ENCODE measurements at places on chromosomes 11 and 22.

GRCh38 chr11:5815534-5815933 lies 6.8 kb downstream of the OR52N2 start:
- DNase-seq: no peak

DNA sequence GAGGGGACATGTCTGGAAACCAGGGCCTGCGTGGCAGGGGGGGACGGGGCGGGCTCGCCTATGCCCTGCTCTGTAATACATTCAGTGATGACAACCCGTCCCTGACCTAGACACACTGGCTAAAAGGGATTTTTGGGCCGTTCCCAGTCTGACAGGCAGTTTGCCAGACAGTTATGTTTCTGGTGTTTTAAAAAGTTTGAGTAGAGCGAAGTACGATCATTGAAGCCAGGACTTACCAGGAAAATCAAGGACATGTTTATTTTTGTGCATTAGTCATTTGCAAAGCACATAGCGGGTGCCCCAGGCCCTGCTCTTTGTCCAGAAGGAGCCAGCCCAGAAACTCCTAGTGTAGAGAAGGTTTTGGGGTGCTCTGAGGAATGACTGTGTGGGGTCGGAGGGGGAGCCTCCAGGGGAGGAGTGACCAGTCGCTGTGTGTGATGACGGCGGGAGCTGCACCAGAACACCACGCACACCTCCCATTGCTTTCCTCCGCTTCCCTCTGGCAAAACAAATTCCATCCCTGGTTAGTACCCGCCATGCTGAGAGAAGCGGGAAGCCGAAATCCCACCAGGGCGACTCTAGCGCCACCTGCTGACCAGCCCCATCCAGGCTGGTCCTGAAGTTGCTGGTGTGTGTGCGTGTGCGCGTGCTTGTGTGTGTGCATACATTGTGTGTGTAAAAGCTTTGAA lies 50.8 kb downstream of the FBLN1 start:
- DNase-seq: peak; percentile 18

DNA sequence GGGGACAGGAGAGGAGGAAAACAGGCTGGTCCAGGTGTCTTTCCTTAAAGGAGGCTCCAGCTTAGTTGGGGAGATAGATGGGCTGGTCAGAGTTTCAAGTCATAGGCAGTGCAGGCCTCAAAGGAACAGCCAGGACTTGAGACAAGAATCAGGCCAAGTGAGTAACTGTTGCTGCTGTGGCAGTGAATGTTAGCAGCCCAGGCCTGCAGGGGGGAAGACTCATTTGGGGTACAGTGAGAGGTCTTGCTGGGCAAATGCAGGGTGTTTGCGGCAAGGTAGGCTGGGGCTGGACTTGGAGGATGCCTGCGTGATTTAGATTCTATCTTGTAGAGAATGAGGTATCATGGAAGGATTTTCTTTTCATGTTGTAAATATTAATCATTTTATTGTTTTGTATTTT lies 24.1 kb downstream of the PTPRJ start:
- DNase-seq: no peak

DNA sequence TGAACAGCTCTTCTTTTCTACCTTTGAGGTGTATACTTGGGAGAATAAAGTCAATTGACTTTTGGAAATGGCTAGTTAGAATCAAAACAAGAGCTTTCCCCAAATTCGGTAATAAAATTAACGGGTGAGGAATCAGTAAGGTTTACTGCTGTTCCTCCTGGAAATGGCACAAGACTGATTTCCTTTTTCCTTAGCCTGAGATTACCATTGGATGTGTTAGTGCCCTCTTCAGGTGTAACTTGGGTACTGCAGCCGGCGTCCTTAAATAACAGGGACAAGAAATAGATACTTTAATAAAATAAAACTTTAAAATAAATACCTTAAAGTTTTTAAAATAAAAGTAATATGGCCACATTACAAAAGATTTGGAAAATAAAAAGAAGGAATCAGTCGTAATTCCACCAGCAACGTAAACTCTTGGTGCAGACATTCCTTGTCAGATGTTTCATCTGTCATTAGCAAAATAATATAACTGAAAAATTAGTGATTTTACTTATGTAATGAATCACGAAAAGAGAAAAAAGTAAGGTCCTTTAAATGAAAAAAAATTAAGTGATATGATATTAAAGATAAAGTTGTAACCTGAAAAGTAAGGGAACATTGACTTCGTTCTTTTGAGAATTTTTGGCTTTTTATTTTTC lies 29.7 kb downstream of the ZFTA start:
- DNase-seq: peak; percentile 51

DNA sequence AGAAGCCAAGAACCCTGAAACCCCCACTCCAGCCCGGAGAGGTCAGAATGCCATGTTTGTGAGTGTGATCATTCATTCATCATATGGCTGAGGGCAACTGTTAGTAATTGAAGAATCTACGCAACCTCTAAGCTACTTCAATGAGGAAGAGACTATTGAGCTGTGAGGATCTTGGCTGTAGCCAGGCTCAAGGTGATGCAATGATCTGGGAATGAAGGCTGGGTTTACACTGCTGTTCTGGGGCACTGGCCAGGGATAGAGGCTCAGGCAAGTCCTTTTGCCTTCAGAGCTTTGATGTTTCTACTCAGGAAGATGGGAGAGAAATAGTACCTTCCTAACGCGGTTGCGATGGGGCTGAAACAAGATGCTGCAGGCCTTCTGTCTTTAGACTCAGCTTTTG lies 12.9 kb downstream of the CRYBB2 start:
- no peak for DNase-seq

GRCh38 chr22:46593211-46593681 lies 26.9 kb upstream of the GRAMD4 start:
- no peak for DNase-seq

- no peak for DNase-seq
These were observed 12.2 kb upstream of the RHOD start for GRCh38 chr11:67044496-67044895.

GRCh38 chr11:61815790-61816735 lies 740 bp downstream of the FADS1 start:
- DNase-seq: peak; percentile 56
